ENCODE measurements at places on chromosomes 12 and 14. TPM values are rescaled to one million over a fixed set of nuclear protein-coding genes. Genes with fewer than 3 reads are reported as not detected.

DNA sequence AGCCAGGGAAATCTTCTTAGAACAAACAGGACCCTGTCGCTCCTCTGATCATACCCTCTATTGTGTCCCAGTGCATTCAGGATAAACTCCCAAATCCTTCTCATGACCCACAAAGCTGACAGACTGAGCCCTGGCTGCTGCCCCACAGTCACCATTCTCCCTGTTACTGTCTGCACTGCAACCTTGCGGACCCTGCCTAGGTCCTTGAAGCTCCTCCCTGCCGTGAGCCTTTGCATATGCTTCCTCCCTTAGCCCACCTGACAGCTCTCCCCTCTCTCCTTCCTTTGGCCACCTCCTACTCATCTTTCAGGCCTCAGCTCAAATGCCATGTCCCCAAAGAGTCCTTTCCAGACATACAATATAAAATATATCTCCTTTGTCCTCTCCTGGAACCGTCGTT is 62.4 kb downstream of the SLC6A12 start:
- DNase-seq = no peak

DNA sequence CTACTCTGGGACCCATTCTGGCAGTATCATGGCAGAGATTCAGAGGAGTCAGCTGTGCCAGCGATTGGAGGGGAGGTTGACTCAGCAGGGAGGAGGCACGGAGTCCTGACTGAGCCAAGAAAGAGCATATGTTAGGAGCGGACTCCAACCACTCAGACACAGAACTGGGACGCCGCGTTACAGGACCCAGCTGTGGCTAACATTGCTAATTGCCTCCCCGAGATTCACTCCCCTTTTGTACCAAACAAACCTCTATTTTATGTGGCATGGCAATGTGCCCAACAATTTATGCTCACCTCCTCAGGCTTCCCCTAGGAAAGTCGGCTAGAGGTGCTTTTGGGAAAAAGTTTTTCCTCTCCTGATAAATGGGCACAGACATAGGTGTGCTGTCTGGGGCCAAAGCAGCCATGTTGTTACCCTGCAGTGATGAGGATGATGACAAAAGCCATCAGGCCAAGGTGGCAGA is 15.2 kb upstream of the CLIP1 start:
- no peak for DNase-seq

DNA sequence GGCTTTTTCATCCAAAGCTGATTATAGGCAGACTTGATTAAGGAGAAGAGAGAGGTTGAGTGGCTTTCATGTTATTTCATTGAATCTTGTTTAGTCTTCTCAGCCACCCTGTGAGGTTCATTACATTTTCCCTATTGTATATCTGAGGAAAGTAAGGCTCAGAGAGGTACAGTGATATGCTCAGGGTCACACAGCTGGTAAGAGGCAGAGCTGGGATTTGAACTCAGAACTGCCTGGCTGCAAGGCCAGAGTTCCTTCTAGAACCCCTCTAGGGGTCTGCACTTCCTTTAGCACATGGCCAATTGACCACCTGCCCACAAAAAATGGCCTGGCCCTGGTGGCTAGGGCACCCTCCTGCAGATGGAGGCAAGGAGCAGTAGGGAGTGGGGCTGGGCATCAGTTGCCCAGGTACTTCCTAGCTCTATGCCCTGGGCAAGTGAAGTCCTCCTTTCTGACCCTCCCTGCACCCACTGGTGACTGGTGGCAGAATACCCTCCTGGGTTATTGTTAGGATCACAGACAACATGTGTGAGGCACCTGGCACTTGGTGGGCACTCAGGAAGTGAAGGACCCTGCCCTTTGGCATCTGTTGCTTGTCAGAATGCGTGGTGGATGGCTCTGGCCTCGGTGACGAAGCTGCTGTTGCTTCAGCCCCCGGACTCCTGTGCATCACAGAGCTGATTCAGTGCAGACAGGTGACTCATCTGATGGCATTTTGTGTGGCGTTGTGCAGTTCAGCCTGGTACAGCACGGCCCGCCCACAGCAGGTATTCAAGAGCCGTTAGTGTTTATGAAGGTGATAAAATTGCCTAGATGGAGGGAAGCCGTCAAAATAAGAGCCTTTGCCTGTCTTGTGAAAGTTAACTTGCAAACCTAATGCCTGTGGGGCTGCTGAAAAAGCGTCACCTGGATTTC is 115.8 kb downstream of the SLC25A47 start:
- no peak for DNase-seq

DNA sequence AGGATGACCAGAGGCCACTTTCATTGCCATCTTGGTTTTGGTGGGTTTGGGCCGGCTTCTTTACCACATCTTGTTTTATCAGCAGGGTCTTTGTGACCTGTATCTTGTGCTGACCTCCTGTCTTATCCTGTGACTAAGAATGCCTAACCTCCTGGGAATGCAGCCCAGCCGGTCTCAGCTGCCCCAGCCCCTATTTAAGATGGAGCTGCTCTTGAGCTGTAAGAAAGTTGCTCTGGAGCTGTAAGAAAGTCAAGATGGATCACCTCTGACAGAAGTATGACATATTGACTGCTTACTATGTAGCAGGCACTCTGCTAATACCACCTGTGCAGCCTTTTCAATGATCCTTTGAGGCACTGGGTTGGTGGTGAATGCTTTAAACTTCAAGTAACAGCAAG is 52.1 kb downstream of the RIN3 start:
- no peak for DNase-seq

DNA sequence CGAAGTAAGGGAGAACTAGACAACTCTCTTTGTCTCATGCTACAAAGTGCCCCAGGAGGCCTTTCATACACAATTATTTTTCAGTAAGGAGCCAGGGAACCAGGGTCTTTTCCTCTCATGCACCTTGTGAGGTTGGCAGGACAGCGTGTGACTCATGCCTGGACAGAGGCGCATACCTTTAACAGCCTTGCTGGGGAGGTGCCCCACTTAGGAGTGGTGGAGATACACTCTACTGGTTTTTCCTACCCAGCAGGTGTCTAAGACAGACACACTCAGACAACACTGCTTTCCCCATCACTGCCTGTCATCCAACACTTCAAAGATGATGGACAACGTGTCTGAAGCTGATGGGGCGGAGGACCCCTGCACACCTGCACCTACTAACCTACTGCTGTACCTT is 49.1 kb downstream of the B4GALNT3 start:
- no peak for DNase-seq

- no peak for DNase-seq
Observed at GRCh38 chr12:107352347-107353081, 259.2 kb upstream of the CRY1 start.

- no peak for DNase-seq
Observed at GRCh38 chr14:83071888-83072501, 1538.3 kb upstream of the SEL1L start.

DNA sequence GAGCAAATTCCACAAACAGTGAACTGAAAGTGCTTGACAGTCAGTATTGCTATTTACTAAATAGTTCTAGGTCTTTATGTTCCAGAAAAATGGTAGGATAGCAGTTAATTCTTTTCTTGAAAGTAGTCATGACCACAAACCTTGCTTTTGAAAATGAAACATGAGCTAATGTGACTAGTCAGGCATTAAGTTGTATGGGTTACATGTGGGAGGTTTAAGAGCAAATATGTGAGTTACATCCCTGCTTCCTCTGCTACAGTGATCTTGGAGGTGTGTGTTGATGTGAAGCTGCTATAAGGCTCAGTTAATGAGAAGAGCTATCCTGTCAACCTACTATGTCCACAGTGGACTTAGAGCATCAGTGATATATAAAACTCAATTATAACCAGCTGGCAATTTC is 741.6 kb downstream of the FSCB start:
- no peak for DNase-seq

DNA sequence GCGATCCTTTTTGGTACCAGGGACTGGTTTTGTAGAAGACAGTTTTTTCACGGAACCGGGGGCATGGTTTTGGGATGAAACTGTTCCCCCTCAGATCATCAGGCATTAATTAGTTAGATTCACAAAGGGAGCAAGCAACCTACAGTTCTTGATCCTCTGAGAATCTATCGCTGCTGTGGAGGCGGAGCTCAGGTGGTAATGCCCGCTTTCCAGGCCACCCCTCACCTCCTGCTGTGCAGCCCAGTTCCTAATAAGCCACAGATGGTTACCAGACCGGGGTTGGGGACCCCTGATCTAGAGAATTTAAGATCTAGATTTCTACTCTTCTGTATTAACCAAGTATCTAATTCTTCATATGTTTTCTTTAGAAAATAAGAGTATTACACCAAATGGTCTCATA is 4.8 kb downstream of the ARHGAP5 start:
- DNase-seq = no peak

DNA sequence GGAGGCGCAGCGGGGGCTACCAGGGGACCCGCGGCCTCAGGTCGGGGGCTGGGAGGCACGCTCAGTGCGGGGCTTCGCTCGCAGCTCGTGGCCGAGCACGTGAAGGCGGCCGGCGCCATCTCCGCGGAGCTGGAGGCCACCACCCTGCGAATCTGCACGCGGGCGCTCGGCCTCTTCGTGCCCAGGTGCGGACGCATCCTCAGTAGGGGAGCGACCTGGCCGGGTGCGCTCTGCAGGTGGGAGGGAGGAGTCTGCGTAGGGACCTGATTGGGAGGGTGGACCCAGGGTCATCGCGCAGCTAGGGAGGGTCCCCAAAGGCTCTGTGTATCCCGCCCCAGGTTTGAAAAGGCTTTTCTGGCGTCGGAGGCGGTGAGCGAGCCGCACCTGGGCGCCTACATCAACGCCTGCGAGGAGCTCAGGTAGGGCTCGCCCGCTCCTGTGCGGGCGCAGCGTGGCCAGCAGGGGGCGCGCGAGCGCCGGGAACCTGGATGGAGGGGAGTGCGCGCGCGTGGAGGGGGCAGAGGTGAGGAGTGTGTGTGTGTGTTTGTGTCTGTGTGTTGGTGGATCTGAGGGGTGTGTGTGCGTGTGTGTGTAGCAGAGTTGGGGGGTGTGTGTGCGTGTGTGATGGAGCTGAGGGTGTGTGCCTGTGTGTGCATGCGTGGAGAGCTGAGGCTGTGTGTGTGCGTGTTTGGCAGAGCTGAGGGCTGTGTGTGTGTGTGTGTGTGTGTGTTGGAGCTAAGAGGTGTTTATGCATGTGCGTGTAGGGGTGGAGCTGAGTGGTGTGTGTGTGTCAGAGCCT is 10.3 kb downstream of the EXOC3L4 start:
- no peak for DNase-seq

- no peak for DNase-seq
Observed at GRCh38 chr14:102221026-102221425, 81.3 kb downstream of the WDR20 start.

DNA sequence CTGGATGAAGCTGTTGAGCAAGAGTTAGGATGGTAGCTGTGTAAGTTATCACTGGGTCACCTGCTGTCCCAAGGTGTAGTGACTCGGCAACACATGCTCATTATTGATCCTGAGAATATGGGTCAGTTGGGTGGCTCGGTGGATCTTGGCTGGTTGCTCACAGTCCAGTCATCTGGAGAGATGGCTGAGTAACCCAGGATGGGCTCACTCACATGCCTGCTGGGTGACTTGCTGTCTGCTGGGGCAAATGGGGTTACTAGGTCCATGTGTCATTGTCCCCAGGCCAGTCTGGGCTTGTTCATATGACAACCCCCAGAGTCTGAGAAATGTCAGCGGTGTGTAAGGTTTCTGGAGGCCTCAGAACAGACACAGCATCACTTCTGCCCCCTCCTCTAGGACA is 69.5 kb downstream of the SLC15A4 start:
- DNase-seq = no peak

The KLHL33 gene
- not detected for total RNA-seq

The ETV6 gene
- 47.1 TPM for total RNA-seq

The PPP1R36 gene
- total RNA-seq = 0.57 TPM

The MYH6 gene
- 0.50 TPM for total RNA-seq

The RPL10L gene
- total RNA-seq = not detected

The ABHD12B gene
- 0.17 TPM for total RNA-seq

The SELPLG gene
- 0.31 TPM for total RNA-seq

The CCDC197 gene
- not detected for total RNA-seq

All from type B pancreatic cell (in vitro differentiated cells).